AG08395 (cell line): ENCODE measurements at places on chromosomes 3 and 15.

DNA sequence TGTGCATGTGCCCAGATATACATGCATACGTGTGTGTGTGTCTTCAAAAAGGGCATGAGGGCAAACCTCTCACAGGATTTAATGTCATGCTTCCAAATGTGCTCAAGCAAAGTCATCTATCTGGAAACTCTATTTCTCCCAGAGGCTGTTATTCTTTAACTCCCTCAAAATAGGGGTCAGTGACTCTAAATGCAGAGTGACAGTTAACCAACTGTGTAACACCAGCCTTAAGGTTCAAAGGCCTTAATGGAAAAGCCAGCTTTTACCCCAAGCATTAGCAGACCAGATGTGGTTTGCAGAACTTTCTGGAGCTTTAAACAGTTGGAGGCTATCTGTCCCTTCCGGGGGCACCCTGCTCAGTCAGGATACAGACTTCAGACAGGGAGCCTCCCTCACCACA, 70.4 kb upstream of the SLC7A14 start:
- DNase-seq, result no peak

- peak; percentile 70 for DNase-seq
These were observed 1078.5 kb downstream of the TUSC7 start for GRCh38 chr3:117788061-117788460.

DNA sequence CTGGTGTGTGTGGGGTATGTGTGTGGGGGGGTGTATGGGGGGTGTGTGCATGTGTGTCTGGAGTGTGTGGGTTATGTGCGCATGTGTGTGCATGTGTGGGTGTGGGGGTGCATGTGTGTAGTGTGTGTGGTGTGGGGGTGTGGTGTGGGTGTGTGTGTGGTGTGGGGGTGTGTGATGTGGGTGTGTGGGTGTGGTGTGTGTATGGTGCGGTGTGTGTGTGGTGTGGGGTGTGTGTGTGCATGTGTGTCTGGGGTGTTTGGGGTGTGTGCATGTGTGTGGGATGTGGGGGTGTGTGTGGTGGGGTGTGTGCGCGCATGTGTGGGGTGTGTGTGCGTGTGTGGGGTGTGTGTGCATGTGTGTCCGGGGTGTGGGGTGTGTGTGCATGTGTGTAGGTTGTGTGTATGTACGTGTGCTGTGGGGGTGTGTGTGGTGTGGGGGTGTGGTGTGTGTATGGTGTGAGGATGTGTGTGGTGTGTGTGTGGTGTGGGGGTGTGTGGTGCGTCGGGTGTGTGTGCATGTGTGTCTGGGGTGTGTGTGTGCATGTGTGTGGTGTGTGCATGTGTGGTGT, 6.2 kb upstream of the OCA2 start:
- DNase-seq, result no peak

DNA sequence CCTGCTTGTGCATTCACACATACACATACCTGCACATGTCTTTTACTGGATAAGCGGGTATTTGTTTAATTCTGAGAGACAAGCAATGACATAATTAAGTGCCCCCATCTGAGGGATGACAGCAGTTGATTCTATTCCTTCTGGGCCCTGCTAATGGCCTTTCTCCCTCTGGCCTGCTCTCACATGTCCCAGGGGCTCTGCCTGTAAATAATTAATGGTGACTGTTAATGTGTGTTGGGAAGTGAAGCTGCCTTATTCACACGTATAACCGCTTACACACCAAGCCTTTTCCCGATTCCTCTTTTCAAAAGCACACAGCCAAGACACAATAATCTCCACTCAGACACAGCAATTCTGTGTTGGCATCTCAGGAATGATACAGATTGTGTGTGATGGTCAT, 47.8 kb downstream of the LRRK1 start:
- no peak for DNase-seq

DNA sequence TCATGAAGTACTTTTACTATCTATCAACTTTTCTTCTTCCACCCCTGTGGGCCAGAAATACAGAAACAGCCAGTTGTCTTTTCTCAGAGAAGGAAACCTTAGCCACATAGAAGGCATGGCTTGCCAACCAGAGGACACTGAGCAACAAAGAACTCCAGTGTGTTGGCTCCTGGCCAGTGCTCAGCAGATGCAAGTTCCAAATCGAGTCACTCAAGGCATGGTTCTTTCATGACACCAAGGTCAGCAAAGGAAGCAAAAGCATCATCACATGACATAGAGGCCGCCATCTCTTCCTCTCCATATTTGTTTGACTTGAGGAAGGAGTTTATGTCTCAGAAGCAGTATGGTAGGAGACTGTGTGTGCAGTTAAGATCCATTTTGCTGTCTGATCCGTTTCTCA, 92.2 kb downstream of the MYLK start:
- DNase-seq, result no peak

DNA sequence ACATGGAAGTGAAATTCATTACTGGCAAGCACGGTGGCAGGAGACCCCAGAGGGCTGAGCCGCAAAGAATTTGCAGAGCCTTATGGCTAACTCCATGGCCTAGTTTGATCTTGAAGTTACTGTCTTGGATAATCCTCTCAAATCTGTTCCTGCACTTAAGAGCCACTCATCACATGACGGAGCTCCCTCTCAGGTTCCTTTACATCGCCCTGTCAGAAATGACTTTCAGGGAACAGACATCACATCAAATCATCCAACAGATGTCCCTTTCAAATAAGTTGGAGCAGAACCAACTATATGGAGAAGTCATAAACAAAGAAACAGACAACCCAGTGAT, 328.8 kb upstream of the THBS1 start:
- no peak for DNase-seq

DNA sequence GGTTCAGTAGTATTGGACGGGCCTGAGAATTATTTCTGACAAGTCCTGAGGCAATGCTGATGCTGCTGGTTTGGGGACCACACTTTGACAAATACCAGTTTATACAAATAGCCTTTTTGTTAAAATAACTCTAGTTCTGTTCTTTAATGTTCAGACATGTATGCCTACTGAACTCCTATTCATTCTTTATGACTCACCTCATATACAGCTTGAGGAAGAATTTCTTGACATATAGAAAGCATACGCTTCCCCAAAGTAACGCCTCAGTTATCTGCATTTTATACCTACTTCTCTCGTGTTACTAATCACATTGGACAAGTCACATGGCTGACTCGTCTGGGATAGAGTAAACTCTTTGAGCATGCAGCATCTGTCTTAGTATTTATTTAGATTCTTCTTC, 145.4 kb upstream of the GOLIM4 start:
- DNase-seq, result no peak

GRCh38 chr15:94205366-94205765, 26.0 kb upstream of the MCTP2 start:
- peak; percentile 42 for DNase-seq

- no peak for DNase-seq
These were observed 51.6 kb downstream of the WNT5A start for GRCh38 chr3:55435491-55435890.

GRCh38 chr3:170327040-170327808, 30.3 kb upstream of the SKIL start:
- no peak for DNase-seq

- no peak for DNase-seq
These were observed 132.4 kb upstream of the OSTN start for GRCh38 chr3:191066669-191067068.

- peak; percentile 35 for DNase-seq
These were observed 34.6 kb downstream of the GNB4 start for GRCh38 chr3:179416681-179417080.

DNA sequence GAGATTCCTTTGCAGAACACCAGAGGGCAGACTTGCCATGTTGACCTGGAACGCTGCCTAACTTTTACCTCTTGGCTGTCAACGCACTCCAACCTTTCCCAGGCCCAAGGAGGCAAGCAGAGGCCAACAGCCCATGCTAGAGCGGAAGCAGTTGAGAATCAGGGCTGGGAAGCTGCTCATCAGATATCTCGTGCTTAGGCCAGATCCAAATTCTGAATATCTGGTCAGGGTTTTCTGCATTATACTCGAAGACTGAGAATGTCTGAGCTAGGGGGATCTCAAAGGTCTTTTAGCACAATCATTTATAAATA, 2.5 kb downstream of the XIRP1 start:
- peak; percentile 75 for DNase-seq

GRCh38 chr3:27708250-27708649, 13.9 kb downstream of the EOMES start:
- DNase-seq, result no peak

- DNase-seq, result no peak
These were observed 49.6 kb downstream of the FAM98B start for GRCh38 chr15:38503496-38503895.

DNA sequence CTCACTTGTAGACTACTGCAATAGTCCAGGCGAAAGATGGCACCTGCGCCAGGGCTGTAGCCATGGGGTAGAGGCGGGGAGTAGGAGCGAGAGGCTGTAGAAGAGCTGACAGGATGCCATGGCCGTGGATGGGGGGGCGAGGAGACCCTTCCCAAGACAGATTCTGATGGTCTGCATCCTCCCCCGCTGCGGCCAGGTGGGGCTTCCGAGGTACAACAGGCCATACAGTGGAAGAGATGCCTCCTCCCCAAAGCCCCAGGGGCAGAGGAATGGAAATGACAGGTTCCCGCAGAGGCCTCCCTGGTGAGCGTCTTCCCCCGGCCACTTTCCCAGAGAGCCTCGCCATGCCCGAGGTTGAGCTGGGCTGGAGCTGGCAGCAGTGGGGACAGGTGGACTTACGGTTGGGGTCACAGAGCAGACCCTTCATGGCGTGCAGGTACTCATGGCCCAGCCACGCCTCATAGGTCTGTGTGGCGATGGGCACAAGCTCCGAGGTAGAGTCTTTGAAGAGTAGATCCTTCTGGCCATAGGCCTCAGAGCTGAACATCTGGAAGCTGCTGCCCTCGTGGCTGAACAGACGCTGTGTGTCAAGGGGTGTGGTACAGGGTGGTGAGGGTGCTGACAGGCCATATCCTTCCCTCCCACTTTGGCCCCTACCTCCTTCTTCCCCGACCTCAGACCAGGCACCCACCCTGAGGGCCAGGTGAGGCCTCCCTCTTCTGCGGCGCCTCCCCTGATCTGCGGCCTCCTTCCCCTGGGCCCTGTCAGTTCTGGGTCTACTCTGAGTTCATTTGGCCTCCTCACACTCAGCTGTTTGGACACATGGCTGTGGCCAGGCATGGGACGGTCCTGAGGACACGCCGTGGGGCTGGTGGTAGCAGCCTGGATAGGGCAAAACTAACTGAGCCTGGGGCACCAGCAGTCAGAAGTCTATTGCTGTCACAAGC, 13.6 kb downstream of the MELTF start:
- DNase-seq, result no peak

DNA sequence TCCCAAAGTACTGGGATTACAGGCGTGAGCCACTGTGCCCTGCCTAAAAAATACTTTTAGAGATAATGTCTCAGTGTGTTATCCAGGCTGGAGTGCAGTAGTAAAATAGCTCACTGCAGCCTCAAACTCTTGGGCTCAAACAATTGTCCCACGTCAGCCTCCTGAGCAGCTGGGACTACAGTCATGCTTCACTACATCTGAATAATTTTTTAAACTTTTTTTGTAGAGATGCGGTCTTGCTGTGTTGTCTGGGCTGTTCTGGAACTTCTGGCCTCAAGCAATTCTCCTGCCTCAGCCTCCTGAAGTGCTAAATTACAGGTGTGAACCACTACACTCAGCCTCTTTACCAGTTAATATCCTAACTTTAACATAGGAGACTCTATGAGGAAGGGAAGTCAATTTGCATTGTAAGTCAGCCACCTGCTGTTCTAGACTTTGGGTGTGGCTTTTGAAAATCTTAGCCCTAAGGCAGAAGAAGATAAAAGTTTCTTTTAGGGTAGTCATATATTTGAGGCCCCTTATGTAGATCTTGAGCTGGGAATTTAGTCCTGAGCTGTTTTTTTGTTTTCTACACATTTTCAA, 78.2 kb upstream of the RASGRP1 start:
- no peak for DNase-seq

- peak; percentile 78 for DNase-seq
These were observed 42.1 kb upstream of the ACTC1 start for GRCh38 chr15:34837246-34838016.

- peak; percentile 82 for DNase-seq
These were observed 145.5 kb upstream of the UMPS start for GRCh38 chr3:124584552-124585391.

GRCh38 chr3:185552358-185552877, at the start of gene LIPH:
LIPH (minus strand) TSS chr3:185552588; CDS start chr3:185552471, 117 bp downstream.
- DNase-seq, result peak; percentile 15
